ENCODE measurements at places on chromosomes 3 and 15.

- no peak for DNase-seq
Observed at GRCh38 chr3:134449951-134450350, 35.8 kb downstream of the ANAPC13 start.

DNA sequence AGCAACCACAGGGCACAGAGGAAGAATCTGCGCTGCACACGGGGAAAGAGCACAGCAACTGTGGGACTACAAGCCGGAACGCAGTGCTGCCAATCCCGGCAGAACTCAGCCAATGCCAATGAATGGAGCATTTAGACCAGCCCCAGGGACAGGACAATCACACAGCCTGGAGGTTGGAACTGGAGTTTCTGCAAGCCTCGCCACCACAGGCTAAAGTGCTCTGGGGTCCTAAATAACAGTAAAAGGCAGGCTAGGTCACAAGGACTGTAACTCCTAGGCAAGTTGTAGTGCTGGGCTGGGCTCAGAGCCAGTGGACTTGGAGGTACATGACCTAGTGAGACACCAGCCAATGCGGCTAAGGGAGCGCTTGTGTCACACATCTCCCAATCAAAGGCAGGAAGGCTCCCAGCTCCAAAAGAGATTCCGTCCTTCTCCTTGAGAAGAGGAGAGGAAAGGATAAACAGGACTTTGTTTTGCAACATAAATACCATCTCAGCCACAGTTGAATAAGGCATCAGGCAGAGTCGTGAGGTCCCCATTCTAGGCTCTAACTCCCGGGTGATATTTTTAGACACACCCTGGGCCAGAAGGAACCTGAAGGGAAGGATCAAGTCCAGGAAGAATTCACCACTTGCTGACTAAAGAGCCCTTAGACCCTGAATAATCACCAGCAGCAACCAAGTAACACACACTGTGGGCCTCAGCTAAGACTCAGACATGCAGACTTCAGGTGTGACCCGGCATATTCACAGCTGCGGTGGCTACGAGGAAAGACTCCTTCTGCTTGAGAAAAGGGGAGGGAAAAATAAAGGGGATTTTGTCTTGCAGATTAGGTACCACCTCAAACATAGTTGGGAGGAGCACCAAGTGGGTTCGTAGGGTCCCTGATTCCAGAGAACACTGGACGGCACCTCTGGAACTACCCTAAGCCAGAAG lies 85.5 kb upstream of the XXYLT1 start:
- no peak for DNase-seq

GRCh38 chr15:89115547-89115946 lies 27.3 kb downstream of the ABHD2 start:
- DNase-seq = no peak

GRCh38 chr3:186236357-186237020 lies 125.5 kb downstream of the DGKG start:
- DNase-seq = no peak

- no peak for DNase-seq
Observed at GRCh38 chr3:172158741-172159140, 119.4 kb downstream of the FNDC3B start.

- no peak for DNase-seq
Observed at GRCh38 chr3:125605756-125606155, 10.5 kb upstream of the OSBPL11 start.

GRCh38 chr15:86001200-86001599 lies 78.5 kb upstream of the AGBL1 start:
- no peak for DNase-seq

DNA sequence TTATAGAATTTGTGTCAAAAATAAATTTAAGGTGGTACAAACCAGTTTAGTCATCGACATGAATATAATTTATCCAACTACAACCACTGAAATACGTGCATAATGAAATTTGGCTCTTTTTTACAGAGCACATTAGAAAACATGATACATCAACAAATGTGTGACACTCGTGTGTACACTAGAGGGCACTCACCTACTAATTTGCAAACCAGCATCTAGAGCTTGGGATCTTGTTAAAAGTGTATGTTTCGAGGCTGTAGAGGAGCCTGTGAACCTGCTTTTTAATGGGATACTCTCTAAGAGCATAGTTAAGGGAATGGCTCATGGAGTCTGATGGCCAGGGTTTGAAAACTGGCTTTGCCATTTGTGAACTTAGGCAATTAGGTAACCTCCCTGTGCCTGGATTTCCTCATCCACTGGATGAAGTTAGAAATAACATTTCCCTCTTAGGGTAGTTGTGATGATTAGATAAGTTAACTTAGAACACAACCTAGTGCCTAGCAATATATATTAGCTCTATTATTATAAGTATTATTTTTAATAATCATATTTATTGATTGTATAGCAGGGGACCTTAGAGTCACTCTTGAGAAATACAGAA lies 8.8 kb upstream of the CPOX start:
- DNase-seq = peak; percentile 27

DNA sequence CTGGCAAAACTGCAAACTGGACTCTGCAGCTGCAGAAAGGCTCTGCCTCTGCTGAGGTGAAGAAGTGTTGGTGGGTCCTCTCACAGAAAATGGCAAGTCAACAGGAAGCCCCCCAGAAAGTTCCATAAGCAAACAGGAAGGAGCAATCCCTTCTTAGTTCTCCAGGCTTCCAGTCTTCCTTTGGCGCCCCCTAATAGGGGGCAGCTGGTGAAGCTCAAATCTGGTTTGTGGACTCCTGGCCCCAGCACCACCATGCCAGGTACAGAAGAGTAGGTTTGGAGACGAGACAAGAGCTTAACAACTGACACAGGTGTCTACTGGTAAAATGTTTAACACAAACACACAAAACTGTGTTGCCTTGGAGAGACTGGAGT lies 35.5 kb downstream of the LEO1 start:
- no peak for DNase-seq

DNA sequence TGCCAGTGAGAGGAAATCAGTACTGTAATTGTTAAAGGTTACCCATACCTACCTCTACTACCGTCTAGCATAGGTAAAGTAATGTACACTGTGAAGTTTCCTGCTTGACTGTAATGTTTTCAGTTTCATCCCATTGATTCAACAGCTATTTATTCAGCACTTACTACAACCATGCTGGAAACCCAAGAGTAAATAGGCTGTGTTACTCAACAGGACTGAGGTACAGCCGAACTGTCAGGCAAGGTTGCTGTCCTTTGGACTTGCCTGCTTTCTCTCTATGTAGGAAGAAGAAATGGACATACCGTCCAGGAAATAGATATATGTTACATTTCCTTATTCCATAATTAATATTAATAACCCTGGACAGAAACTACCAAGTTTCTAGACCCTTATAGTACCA lies 265.5 kb downstream of the NR2F2 start:
- DNase-seq = no peak

DNA sequence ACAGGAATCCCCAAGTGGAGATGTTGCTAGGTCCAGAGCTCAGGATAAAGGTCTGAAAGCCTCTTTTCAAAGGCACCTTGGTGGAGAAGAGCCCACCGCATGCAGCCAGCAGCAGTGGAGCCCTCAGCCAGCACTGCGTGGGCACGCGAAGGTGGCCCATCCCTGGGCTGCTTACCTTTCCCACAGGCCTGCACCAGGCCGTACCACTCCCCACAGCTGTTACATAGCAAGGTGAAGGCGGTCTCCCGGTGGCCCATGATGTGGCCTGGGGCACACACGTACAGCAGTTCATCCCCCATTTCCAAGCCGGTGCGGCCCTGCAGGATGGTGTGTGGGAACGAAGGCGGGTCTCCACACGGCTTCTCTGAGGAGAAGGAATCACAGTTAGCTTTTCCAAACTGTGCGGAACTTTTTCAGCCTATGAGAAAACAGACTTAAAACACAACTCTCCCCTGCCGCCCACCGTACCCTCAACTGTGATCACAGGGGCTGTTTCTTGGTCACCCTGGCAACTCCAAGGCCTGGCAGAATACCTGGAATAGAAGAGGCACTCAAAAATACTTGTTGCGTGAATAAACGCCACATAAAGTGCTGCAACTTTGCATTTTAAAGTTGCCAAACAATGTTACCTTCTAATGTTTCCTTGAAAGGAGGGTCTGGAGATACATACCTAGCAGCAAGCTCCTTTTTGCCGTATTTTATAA lies 43.7 kb downstream of the SUSD5 start:
- no peak for DNase-seq

DNA sequence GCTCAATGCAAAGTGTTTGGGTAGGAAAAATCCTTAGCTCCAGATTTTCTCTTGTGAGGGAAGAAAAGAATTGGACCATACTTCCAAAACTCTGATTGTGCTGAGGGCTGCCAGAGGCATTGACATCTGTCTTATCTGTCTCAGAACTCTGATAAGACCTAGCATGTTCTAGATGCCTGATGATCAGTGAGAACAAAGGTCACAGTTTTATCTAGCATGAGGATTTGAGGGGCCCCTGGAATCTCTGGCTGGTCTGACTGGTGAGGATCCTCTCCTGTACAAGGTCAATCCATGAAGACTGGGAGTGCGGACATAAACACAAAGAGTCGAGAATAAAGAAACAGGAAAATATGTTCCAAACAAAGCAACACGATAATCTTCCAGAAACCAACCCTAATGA lies 40.1 kb downstream of the GPR149 start:
- no peak for DNase-seq

GRCh38 chr3:128499724-128500275 lies 6.8 kb upstream of the GATA2 start:
- DNase-seq = no peak

DNA sequence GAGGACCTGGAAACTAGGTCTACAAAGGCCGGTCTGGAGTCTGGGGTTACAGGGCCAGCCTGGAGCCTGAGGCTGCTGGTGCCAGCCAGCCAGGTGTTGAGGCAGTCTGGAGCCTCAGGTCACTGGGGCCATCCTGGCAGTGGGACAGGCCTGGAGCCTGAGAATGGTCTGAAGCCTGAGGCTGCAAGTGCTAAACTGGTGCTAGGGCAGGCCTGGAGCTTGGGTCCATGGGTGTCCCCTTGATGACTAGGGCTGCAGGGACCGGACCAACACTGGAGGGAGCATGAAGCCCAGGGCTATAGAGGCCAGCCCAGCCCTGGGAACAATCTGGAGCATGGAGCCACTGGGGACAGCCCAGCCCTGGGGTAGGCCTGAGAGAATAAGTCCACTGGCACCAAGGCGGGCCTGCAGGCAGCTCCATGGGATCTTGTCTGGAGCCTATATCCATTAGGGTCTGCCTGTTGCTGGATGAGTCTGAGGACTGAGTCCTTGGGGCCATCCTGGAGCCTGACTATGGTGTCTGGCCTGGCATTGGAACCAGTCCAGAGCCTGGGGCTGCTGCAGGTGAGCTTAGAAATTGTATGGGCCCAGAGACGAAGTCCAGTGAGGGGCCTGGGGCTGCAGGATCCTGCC lies 101.9 kb downstream of the GLDN start:
- DNase-seq = no peak

- DNase-seq = no peak
Observed at GRCh38 chr3:53842436-53843194, 3.6 kb downstream of the CHDH start.

DNA sequence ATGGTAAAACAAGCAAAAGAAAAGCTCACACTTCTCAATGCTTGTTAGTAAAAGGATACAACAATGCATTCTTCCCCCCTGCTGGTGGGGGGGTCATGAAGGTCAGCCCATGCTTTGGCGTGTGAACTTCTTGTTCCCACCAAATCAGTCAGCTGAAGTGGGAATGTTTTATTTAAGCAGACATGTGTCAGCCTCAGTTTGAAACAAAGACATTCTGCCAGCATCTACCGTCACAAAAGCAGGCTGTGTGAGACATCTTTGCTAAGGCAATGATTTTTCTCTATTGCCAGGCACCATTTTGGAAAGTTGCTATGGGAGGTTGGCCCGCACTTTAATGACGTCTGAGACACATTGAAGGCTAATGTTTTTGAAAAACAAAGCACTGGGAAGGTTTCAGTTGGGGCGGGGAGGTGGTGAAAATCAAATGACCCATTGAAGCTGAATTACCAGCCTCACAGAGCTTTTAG lies 206.6 kb downstream of the TLE3 start:
- DNase-seq = no peak

DNA sequence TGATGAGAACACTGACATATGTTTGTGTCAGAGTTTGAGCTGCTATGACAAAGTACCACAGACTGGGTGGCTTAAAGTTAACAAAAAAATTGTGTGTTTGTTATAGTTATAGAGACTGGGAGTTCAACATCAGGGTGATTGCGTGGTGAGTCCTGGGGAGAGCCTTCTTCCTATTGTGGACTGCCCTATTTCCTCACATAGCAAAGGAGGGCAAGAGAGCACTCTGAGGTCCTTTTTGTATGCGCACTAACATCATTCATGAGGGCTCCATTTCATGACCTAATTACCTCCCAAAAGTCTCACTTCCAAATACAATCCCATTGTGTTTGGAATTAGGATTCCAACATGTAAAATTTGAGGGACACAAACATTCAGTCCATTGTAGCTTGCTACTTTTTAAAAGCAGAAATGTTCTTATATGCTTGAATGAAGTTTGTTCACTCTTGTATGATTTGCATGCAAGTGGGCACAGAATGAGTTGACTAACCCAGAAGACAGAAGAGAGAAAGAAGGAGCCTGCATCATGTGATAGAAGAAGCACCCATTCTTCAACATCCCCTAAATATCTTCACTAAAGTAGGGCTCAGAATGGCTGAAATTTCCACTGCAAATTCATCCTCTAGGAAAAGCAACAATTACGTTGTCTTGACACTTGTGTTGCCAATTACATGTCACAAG lies 18.9 kb upstream of the ALCAM start:
- no peak for DNase-seq

GRCh38 chr15:41941644-41942415 lies 30.5 kb downstream of the EHD4 start:
- DNase-seq = no peak

DNA sequence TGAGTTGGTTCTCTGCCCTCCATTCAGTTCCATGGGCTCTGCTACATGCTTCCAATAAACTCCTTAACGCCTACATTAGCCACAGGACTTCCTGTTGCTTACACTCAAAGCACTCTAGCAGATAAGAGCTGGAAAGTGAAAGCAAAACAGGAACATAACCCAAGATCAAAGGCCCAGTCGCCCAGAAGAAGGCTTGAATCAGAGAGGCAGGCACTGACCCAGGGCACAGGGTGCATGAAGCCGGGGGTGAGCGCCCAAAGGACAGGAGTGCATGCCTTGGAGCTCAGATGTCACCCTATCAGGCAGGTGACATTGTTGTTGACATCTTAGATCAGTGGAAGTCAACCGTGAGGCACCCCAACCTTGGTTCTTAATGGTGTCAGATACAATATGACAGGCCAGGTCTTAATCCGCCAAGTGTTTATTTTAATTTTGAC lies 235.1 kb downstream of the UACA start:
- DNase-seq = peak; percentile 74

DNA sequence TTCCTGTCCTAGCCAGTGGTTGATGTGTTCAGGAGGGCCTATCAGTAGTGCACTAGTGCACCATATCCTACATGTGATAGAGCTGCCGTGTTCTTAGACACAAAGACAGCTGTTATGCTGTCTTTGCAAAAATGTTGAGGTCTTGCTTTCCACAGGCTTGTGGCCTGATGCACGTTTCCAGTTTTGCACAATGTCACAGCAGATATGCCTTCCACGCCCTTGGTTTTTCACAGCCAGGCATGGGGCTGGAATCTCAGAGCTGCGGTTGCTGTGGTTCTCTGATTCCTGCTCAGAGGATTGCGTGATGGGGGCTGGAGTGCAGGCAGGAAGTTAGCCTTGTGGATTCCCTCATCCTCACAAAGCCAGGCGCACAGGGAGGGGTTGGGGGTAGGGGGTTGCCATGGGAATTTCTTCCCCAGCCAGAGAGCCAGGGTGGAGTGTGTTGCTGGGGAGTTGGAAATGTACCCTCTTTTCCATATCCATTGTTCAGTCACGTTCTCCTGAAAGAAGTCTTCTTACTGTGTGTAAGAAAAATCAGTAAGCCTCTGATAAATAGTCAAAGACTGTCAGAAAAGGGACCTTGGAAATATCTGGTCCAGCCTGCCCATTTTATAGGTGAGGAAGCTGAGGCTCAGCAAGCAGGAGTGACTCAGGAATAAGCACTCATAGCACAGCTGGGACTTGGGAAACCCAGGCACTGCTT lies 79.4 kb downstream of the SMAD3 start:
- no peak for DNase-seq
